Astrocyte of the hippocampus (primary cell): ENCODE measurements at places on chromosomes 16 and 17.

- DNase-seq = no peak
Measured at GRCh38 chr16:85391769-85392583, 221.1 kb upstream of the GSE1 start.

DNA sequence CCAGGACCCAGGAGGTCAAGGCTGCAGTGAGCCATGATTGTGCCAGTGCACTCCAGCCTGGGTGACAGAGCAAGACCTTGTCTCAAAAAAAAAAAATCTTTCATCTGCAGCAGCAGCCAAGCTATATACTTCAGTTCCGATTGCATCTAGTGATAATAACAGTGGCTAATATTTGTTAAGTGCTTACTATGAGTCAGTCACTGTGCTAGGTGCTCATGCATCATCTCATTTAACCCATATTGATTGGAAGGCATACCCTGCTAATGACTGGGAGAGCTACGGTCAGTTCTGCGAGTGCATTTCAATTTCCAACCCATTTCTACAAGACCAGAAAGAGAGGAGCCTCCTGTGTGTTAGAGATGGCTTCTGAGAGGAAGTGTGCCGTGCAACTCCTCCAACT lies 7.7 kb upstream of the TUBG2 start:
- DNase-seq = no peak

- DNase-seq = no peak
Measured at GRCh38 chr17:34384271-34384670, 21.2 kb upstream of the CCL1 start.

DNA sequence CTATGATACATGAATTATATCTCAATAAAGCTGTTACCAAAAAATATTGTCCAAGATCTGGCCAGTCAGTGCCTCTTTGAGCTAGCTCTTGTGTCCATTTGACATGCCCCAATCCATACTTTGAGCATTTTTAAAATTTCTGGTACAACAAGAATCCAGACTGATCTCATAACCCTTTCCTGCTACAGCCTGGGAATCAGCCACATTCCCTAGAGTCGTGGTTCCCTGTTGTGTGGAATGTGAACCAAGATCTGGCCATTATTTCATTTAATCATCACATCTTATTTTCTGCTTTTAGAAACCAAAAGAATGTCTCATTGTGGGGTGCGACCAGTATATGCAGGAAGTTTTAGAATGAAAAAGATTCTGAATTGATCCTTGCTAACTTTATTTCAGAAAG lies 34.3 kb upstream of the RPRML start:
- DNase-seq = peak; percentile 58

- DNase-seq = no peak
Measured at GRCh38 chr17:64172510-64172909, 42.6 kb upstream of the ERN1 start.

- no peak for DNase-seq
Measured at GRCh38 chr17:18381953-18382245, 4.3 kb downstream of the EVPLL start.

GRCh38 chr17:72614871-72615626 lies 477.4 kb downstream of the SLC39A11 start:
- peak; percentile 91 for DNase-seq

- DNase-seq = no peak
Measured at GRCh38 chr16:28555561-28555960, 1.8 kb downstream of the SGF29 start.

- no peak for DNase-seq
Measured at GRCh38 chr17:64323774-64324173, 60.7 kb upstream of the TEX2 start.

GRCh38 chr16:56041556-56042140 lies 149.6 kb upstream of the GNAO1 start:
- peak; percentile 49 for DNase-seq

DNA sequence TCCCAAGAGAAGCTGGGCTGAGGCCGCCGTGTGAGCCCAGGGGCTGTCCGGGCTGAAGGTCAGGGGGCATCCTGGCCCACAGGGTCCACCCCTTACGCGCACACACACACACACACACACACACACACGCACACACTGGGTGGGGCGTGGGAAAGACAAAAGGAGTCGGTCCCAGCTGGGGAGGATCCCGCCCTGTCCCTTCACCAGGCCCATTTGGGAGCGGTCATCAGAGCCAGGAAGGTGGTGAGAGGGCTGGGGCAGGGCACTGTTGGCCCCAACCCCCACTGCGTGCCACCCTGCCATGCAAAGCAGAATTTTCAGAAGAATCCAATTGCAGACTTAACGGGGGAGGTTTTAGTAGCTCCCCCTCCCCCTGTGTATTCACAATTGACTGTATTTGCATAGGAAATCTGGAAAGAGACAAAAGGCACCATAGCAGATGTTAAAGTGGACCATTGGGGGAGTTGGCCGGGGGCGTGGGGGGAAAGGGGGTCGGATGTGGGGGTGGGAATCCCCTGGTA lies 11.3 kb upstream of the CD300A start:
- DNase-seq = no peak

DNA sequence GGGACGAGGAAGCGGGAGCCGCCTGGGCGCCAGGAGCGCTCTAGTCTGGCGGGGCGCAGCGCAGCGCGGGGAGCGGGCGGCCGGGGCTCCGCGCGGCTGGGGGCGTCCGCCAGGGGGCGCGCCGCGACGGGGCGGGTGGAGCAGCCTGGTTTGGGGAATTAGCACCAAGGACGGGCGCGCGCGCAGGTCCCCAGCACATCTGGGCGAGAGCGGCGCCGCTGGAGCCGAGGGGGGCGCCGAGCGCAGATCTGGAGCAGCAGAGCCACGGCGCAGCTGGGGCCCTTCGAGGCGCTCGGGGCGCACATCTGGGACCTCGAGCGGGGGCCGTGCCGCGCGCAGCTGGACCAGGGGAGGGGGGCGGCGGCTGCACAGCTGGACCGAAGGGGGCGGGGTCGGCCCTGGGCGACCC lies at the start of gene NXPH3:
TSS of gene NXPH3 (plus strand) at position 193 of the 409 bp plus-strand sequence. CDS start 349 bp downstream, outside the sequence.
- peak; percentile 72 for DNase-seq

GRCh38 chr16:68291227-68291626 lies 19.5 kb downstream of the SLC7A6OS start:
- no peak for DNase-seq

GRCh38 chr17:48835971-48836370 lies 5.1 kb downstream of the CALCOCO2 start:
- DNase-seq = no peak

GRCh38 chr17:65268832-65269231 lies 131.7 kb downstream of the RGS9 start:
- DNase-seq = no peak

DNA sequence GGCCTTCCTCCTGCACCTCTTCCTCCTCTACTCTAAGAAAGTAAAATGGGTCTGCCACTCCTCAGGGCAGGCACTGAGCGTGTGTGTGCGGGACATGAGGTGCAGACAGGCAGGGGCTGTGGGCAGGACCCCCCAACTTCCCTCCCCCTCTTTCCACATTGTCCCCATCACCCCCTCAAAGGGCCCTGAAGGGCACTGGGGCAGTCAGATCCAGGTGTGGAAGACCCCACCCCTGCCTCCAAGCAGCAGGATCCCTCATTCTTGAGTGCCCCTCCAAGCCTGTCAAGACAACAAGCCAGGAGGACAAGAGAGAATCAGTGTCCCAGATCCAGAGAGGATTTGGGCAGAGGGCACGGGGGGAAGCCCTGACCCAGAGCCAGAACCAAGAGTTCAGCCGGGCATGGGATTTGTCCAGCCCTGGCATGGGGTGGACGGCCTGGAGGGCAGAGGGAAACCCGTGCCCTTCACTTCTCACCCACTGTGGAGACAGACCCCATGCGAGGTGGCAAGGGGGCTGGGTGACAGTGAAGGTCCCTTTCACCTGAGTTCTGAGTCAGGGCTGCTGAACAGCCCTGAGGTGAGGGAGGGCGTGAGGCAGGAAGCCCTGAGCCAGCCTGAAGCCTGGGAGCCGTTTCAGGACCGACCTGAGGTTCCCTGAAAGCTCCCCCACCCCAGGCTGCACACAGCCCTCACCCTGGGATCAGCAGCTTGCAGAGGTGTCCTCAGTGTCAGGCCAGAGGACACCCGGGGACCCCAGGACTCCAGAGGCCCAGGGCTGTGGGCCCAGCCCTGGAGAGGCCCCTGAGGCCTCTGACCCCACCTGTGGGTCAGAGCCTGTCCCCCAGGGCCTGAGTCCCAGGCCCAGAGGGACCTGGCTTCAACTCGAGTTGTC lies 45.8 kb downstream of the USP22 start:
- DNase-seq = no peak

GRCh38 chr17:60656499-60656898 lies 21.2 kb upstream of the BCAS3 start:
- no peak for DNase-seq

GRCh38 chr16:49651226-49651625 lies 204.7 kb downstream of the ZNF423 start:
- no peak for DNase-seq

GRCh38 chr17:31688701-31689100 lies 170.3 kb downstream of the COPRS start:
- DNase-seq = peak; percentile 59

GRCh38 chr17:29613352-29613837 lies 9.3 kb downstream of the CORO6 start:
- DNase-seq = peak; percentile 89

DNA sequence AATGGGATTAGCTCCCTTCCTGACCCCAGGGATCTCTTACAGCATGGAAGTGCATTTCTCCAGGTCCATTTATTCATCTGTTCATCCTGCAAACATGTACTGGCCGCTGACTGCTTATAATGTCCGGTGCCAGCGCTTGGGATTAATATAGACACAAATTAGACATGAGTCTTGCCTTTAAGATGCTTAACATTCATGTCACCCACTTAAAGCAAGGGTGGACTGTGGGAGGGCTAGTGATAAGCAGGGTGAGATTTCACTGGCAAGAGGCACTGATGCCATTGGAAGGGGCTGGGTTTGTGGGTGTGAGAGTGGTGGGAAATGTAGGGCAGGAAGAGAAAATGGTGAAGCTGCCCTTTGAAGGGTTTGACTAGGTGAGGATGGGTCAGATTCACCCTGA lies 92.2 kb upstream of the MPHOSPH6 start:
- DNase-seq = no peak

DNA sequence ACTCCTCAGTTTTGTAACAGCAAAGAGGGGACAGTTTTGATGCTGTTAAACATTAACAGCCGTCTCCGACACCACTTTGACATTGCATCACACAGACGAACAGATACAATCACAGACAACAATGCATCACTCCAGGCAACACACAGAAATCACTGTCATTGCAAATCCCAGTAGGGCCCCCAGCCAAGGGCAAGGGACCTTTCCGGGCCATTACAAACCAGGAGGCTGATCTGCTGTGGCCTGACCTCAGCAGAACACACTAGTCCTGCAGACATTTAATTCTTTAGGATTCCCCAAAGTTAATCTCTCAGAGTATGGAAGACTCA lies 136.2 kb upstream of the RCVRN start:
- DNase-seq = no peak

DNA sequence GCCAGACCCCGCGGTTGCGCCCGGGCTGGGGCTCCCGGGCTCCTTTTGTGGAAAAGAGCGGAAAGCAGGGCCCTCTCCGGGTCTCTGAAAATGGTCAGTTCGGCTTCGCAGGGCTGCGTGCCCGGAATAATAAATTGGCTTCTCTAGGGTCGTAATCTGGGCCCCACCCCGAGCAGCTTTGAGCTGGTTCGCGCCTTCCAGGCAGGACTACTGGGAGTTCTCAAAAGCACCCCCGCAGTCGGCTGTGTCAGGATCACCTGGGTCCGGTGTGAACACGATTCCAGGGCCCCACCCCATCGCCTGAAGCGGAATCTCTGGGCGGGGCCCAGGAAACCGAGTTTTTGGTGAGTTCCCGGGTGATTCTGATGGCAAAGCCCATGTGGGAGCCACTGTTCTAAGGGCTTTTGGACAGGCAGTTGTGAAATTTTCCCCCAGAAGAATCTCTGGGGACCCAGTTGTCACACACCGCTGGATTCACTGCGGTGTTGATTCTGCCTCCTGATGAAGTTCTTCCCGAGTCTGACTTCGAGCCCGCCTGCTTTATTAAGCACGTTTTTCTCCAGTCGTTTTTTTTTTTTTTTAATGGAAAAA lies 77.0 kb downstream of the MRC2 start:
- peak; percentile 79 for DNase-seq

DNA sequence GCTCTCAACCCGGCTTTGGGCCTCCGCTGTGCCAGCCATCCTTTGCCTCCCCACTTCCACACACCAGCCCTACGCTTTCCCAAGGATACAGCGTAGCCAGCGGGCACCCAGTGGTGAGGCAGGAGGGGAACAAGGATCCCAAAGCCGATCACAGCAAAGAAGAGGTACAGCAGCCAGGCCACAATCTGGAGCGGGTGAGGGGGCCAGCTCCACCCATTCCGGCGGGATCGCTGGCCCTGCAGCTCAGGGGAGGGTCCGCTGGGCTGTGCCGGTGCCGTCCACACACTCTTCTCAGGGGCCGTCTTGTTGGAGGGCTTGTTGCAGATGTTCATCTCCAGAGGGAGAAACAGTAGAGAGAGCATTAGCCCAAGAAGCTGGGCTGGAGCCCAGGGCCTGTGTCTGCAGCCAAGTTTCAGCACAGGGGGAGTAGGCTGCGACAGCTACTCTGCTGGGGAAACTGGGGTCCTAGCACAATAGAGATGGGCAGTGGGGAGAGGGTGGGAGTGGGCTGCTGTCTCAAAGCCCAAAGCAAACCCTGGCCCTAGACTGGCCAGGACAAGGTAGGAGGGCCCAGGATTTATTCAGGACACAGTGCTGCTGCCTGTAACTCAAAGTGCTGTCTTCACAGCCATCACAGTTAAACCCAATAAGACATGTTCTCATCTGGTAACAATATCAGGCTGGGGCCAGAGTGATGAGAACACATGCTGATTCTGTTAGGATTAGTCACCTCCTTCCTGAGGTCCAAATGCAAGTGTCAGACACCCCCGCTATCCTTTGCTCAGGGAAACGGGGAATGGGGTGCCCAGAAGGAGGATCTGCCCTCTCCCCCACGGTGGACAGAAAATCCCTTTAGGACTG lies 9.9 kb downstream of the ZDHHC1 start:
- DNase-seq = peak; percentile 54

DNA sequence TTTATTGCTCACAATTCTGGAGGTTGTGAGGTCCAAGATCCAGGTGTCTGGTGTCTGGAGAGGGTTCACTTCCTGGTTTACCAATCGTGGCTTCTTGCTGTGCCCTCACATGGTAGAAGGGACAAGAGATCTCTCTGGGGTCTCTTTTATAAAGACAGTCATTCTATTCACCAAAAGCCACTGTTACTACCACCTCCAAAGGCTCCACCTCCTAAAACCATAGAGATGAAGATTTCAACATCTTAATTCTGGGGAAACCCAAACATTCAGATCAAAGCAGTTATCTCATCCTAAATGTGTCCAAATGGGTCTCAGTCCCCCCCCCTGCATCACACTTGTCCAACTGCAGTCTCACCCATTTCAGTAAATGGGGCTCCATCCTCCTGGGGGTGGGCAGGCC lies 132.9 kb upstream of the XYLT1 start:
- no peak for DNase-seq

GRCh38 chr16:28569021-28569420 lies 15.3 kb downstream of the SGF29 start:
- peak; percentile 31 for DNase-seq

- peak; percentile 31 for DNase-seq
Measured at GRCh38 chr17:53462393-53462811, 360.3 kb upstream of the KIF2B start.

DNA sequence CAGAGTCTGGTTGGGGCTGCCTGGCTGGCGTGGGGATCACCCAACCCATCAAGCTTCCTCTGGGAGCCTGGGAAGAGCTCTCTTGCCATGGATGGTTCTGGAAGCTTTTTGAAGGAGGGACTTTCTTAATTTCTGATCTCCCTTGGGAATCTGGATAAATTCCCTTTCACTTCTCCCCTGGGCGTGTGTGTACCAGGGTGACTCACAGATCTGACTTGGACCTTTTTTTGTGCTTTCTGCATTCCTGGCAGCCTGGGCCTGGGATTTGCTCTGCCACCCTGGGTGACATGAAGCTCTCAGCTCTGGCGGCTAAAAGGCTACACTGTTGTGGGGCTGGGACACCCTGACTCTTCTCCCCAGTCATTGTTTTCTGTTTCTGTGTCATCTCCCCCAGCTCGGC lies 70.1 kb downstream of the ABCC1 start:
- DNase-seq = peak; percentile 85
